ENCODE measurements at places on chromosomes 6 and 20. TPM values are rescaled to one million over a fixed set of nuclear protein-coding genes. Genes with fewer than 3 reads are reported as not detected.
A peak's percentile ranks its signal among the peaks of the same experiment; 100 is the strongest.

The CLVS2 gene
- under 0.01 TPM for total RNA-seq

DNA sequence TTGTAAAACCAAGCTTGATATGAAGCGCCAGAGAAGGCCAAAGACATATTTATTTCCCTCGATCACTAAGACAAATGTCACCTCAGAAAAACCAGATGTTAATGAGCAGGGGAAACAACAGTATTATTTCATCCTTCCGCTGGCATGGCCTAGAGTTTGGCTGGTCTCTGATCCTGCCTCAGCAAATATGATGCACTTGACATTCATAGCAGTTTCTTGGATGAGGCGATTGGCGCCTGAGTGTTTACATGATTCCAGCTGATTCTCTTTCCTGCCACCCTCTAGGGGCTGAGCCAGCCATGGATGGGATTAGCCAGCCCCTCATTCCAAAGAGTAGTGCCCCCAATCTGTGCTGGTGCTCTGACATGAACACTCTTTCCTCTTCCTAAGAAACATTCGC lies 67.9 kb downstream of the STMND1 start:
- no peak for DNase-seq

DNA sequence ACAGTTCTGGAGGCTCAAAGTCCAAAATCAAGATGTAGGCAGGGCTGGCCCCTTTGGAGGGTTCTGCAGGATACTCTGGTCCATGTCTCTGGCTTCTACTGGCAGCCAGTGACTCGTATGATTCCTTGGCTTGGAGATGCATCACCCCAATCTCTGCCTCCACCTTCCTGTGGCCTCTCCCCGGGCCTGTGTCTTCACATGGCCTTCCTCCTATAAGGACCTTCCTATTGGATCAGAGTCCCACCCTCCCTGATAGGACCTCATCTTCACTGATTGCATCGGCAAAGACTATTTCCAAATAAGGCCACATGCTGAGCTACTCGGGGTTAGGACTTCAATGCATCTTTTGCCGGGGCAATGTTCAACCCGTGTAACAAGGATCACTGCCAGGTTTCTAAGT lies 509.0 kb downstream of the CD83 start:
- no peak for DNase-seq

DNA sequence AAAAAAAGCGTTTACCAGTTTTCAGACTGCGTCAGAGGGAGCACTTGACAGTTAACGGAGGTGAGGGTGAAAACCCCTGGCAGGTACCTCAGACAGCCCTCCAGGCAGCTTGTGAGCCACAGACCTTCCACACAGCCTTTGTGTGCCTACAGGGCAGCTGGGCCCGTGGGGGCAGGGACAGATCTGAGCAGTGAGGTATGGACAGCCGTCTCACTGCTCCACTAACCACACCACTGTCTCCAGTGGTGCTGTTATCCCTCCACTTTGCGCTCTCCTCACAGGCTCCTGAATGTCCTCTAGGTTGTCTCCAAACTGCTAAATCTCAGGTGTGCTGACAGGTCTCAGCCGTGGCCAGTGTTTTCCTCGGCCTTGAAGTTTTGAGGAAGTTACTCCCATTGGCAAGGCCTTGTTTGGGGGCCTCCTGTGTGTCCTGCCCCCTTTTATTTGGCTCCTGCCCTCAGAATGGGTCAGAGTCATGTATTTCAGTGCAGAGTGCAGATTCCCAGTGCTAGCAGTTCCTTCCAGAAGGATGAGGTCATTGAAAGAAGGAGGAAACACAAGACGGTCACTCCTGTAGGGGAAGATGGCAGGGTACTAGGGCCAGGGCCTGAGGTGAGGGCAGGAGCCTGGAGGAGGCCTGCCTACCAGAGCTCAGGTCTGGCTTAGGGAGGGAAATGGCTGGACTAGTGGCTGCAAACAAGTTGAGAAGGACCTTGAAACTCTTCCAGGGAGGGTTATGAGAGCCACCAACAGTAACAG lies 11.8 kb downstream of the GFRA4 start:
- DNase-seq, result no peak

The BMP6 gene
- 1.6 TPM for total RNA-seq

DNA sequence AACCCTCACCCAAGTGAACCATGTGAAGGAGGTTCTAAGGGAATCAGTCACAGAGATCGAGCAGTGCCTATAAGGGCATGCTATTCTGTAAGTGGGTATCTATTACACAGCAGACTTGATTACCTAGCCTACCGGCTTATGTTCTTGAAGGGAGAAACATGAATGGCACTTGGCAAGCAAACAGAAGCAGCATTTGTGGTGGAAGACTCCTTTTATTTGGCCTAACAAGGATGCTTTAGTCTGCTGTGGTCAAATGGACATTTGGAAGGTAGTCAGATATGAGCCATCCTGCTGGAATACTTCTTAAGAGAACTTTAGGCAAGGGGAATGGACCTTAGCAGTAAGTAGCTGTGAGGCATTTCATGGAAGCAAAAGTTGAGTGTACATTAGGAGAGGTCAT lies 126.3 kb downstream of the COL12A1 start:
- no peak for DNase-seq

The TNFRSF6B gene
- total RNA-seq, result 13.8 TPM

DNA sequence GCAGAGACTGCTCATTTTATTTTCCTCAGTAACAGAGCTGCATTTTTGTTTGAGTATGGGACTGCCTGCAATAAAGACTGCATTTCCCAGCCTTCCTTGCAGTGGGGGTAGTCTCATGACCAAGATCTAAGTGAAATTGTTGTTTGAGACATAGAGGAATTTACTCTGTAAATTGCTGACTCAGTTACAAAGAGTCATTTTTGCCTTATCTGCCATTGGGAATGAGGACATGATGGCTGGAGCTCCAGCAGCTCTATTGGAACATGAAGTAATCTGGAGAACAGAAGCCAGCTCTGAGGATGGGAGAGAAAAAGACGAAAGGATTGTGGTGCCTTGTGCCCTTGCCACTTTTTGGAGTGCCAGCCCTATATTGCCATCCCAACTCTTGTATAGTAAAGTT lies 2.1 kb upstream of the CST11 start:
- no peak for DNase-seq

The CNBD2 gene
- 8.0 TPM for total RNA-seq

GRCh38 chr6:111789598-111789997 lies 83.7 kb downstream of the FYN start:
- no peak for DNase-seq

DNA sequence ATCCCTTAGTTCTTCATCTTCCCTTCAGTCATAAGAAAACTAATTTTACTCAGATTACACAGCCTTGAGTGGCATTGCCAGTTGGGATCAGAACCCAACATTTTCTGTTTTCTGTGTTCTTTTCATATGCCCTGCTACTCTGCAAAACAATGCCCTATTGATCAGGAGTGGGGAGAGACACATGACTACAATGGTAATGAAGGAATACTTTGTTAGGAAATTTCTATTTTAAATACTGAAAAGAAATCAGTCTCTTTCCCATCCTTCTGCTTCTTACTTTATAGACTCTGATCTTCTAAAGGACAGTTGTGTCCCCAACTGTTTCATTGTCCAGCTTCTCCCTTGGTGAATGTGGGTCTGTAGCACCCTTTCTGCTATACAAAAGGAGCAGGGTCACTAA lies 5.5 kb upstream of the PKIB start:
- no peak for DNase-seq

The TFAP2D gene
- not detected for total RNA-seq

The TBC1D32 gene
- 11.4 TPM for total RNA-seq

DNA sequence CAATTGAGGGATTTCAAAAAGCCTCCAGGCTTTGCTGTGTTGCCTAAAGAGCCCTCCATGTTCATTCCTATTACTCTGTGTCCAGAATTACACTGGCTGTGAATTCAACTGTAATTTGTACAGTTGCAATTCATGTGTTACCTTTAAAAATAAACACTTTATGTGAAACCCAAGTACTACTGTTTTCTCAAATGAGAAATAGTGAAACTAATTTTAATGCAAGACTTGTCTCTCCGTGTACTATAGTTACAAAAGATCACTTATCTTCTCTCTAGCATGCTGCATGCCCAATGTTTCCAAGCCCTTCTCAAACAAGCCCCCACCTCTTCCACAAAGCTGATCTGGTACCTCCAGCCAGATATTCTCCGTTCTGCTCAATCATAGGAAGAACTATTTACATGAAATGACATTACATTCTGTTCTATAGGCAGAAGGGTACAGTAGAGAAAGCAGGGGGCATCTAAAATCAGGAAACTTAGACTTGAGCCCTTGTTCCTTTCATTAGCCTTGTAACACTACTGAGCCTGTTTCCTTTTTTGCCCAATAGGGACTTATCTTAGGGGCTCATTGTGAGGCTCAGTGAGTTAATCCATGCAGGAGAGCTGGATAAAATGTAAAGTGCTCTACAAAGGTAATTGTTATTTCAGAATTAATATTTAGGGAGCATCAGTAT lies 12.3 kb upstream of the COL9A1 start:
- no peak for DNase-seq

- no peak for DNase-seq
Observed at GRCh38 chr6:134436281-134436815, 118.4 kb upstream of the SGK1 start.

DNA sequence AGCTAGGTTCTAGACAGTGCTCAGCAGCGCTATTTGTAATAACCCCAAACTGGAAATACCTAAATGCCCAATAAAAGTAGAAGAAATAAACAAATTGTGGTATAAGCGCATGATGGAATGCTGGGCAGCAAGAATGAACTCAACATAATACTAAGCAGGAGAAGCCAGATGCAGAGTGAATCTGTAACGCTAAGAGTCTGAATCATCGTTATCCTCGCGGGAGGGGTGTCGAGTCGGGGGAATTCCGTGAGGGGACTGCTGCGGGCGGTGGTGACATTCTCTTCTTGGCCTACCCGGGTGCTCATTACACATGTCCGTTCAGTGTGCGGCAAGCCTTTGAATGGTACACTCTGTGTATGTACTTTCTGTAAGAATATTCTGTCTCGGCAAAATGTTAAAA lies 83.7 kb downstream of the SULF2 start:
- DNase-seq, result no peak

DNA sequence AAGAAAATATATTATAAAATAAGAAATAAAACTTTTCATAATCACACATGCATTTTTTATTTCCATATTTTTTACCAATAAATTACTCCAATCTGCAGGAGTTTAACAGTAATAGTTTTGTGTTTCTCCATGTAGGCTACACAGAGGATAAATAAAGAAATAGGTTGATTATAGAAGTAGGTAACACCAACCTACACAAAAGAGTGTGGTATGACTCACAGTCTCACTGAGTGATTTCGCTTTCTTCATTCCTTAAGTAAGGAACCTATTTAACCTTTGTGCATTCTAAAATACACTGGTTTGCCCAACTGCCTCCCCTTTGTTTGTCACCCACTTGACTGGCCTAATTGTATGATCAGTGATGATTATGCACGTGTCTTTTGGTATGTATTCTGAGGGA lies 244.2 kb upstream of the RIMS1 start:
- DNase-seq, result no peak

- DNase-seq, result no peak
Observed at GRCh38 chr6:89675949-89676748, 37.6 kb upstream of the LYRM2 start.

DNA sequence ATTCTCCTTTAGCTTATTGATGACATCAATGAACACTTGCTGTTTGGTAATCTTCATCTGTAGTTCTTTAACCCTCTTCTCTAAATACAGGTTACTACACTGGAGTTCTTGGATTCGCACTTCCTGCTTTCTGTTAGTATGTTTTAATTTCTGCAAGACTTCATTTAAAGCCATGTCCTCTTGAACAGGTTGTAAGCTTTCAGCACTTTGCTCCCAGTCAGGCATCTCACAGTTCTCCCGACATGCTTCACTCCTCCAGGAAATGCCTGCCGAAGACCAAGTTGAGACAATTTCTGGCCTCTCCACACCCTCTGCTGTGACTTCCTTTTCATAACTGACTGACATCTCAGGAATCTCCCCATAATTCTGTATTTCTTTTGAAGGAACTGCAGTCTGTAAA lies 15.8 kb downstream of the CAGE1 start:
- DNase-seq, result no peak

DNA sequence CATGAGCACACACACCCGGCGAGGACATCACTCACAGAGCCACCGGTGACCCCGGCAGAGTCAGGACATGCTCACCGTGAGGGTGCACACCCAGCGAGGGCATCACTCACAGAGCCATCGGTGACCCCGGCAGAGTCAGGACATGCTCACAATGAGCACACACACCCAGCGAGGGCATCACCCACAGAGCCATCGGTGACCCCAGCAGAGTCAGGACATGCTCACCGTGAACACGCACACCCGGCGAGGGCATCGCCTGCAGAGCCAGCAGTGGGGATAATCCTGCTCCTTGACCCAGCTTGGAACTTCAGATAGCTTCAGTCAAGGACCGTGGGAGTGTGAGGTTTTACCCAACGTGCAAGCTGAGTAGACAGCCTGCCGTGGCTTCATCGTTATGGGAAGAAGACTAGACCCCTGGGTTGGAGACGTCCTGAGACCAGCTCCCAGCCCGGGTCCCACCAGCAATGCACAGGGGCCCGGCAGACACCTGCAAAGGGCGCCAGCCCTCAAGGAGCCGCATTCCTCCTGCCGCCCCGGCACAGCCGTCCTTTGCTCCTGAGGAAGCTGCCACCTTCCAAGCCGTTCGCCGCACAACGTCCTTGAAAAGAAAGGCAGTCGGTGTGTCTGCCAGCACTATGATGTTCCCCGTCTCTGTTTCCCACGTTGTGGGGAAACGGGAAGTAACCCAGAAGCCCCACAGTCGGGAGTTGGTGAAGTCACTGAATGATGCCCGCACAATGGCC lies 192.3 kb downstream of the DLL1 start:
- DNase-seq, result peak; percentile 3

DNA sequence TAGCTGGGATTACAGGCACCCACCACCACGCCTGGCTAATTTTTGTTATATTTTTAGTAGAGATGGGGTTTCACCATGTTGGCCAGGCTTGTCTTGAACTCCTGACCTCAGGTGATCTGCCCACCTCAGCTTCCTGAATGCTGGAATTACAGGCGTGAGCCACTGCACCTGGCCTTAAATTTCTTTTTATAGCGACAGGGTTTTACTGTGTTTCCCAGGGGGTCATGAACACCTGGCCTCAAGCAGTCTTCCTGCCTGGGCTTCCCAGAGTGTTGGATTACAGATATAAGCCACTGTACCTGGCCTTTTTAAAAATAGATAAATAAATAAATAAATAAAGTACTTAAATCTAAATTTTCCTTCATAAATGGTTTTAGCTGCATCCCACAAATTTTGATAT lies 57.5 kb downstream of the LIN28B start:
- DNase-seq, result no peak

- no peak for DNase-seq
Observed at GRCh38 chr6:68196645-68197044, 438.4 kb upstream of the ADGRB3 start.

DNA sequence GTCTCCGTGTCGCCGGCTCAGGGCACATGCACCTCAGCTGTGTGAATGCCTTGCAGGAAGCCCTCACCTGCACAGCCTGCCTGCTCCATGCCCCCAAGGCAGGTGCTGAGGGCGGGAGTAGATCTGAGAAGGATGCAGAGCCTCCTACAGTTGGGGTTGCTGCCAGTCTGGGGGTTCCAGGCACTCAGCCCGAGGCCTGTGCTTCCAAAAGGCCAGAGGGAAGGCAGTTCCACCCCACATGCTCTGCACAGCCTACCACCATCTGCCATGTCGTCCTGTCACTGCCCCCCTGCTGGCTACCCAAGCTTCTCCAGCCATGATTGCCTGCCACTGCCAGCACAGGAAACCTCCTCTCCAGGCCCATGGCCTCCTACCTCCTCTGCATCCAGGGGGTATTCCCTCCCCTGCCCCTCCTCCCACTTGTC lies 19.3 kb downstream of the ACSS1 start:
- no peak for DNase-seq

Data from body of pancreas (tissue), 4 donors.